ENCODE measurements at places on chromosomes 6 and 20.

DNA sequence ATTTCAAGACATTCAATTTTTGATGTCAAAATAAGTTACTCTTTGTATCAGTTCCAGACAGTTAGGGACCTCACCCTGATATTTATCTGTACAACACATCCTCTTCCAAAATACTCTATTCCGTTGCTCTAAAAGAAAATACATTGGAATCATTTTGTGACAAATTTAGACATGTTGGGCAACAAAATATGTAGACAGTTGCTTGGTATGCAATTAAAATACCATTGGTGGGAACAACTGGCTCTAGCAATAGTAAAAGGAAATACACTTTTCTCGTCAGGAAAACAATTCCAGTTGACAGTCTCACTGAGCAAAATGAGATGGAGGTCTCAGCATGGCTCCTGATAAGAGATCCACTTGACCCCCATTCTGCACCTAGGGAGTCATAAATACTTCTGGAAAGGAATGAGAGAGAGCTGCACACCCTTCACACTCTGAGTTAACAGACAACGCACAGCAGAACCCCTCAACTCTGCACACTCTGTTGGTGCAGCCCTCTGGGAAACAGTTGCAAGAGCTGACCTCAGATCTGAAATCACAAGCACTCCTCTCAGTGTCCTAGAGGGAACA, 171.3 kb upstream of the NT5E start:
- no peak for DNase-seq

DNA sequence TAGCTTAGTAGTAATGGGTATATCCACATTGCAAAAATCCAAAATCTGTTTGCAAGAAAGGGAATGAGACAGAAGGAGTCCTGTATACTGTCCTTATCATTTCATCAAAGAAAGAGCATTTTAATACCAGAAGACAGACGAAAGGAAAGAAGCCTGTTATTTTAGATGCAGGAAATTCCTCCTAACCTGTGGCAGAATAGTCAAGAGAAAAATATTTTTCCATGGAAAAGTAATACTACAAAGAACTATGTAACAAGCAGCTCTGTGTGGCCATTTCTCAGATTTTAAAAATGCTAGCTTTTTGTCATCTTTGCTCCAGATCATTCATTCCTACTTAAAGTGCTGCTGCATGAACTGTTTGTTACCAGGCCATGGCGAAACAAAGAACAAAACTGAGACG, 72.9 kb upstream of the SCP2D1 start:
- no peak for DNase-seq

DNA sequence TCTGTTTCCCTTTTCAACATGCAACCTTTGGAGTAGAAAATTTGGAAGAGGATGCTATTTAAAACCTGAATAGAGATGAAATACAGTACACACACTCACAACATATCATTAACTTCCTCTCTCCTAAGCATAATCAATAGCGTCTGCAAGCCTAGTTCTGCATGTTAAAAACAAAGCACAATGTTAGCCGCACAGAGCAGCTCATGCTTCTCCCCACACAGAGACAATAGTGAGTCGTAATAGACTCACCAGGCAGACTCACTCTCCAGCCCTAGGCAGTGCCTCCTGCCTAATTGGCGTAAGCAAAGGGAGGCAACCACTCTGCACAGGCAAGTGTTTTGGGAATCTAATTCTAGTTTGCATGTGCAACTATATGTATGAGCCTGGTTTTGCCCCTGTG, 45.8 kb upstream of the ARID1B start:
- DNase-seq = no peak

GRCh38 chr6:148082696-148083095, 259.9 kb upstream of the SASH1 start:
- DNase-seq = peak; percentile 61

- no peak for DNase-seq
Observed at GRCh38 chr20:497979-498378, 35.6 kb upstream of the TBC1D20 start.

DNA sequence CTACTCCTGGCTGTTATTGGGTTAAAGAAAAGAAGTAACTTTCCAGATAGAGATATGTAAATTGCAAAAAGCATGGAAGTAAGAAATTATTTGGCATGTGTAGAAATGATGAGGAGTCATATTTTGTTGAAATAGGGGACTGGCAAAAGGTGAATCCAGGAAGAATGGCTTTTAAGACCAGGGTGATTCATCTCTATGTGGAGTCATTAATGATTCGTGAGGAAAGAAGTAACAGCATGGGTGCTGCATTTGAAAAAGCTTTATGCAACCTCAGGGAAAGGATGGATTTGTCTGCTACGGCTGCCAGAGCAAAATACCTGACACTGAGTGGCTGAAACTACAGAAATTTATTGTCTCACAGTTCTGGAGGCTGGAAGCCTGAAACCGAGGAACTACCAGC, 14.8 kb upstream of the SYNE1 start:
- no peak for DNase-seq

GRCh38 chr6:147530132-147531060, 21.9 kb downstream of the SAMD5 start:
- DNase-seq = no peak

GRCh38 chr6:43495409-43495941, 14.7 kb downstream of the LRRC73 start:
- DNase-seq = no peak
